ENCODE measurements at places on chromosomes 5 and 9.
A peak's percentile ranks its signal among the peaks of the same experiment; 100 is the strongest.

GRCh38 chr9:80561526-80561925, 989.8 kb downstream of the TLE4 start:
- DNase-seq, result no peak

DNA sequence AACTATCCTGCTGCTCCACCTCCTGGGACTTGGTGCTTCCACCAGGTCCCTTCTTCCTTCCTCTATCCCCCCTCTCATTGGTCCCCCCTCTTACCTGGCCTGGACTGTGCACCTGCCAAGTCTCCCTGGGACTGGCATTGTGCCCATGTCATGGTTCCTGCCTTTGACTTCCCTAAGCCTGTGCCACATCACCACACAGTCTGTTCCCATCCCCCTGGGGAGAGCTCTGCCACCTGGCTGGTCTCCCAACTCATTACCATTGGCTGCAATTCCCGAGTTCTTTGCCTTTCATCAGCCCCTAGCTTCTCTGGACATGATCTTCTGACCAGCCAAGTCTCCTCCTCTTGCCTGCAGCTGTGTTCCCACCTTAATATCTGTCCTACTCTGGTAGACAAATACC, 180.3 kb downstream of the SREK1 start:
- DNase-seq, result no peak

DNA sequence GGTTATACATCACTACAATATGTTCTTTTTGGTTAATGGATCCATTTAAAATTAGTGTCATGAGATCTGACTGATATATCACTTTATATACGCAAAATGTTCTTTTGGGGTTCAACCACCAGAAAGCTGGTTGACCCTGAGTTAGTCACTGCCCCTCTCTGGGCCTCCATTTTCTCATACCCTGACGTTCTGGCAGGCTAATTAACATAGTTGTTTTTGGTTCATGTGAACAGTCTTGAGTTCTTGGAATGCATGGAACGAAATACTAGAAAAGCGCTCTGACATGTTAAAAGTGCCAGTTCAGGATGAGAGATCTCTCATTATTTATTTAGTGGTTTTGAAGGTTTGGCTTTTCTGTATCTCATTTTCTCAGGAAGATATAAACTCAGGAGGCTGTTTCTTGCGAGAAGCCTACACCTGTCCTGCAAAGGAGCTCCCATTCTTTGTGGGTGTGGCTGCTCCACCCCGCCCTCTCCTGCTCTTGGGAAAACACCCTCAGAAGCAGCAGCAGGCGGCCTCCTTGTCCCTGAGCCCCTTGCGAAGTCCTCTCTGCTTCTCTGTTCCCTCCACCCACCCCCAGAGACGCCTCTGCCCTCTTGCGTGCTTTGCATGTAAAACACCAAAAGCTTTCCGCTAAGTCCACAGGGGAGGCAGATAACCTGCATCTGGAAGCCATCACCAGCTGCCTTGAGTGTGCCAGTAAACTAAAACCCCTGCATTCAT, 302.4 kb upstream of the PANK3 start:
- no peak for DNase-seq

- DNase-seq, result no peak
Measured at GRCh38 chr9:87799503-87799902, 73.6 kb downstream of the CTSL start.

- no peak for DNase-seq
Measured at GRCh38 chr9:21968331-21969010, 25.7 kb downstream of the CDKN2A start.

DNA sequence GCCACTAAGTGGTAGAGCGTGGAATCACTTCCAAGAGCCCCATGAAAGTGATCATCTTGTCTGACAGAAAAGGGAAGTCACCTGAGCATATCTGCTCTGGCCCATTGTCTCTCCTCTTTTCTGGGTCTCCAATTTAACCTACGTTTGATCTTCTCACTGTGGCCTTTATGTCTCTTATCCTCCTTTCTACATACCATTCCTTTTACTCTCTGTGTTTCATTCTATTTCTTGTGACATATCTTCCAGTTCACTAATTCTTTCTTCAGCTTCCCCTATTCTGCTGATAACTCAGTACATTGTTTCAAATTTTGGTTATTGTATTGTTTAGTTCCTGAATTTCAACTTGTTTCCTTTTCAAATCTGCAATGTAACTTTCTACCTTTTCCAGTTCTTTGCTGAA, 132.5 kb downstream of the GPBP1 start:
- DNase-seq, result no peak

GRCh38 chr5:143078313-143078712, 308.1 kb downstream of the ARHGAP26 start:
- no peak for DNase-seq

DNA sequence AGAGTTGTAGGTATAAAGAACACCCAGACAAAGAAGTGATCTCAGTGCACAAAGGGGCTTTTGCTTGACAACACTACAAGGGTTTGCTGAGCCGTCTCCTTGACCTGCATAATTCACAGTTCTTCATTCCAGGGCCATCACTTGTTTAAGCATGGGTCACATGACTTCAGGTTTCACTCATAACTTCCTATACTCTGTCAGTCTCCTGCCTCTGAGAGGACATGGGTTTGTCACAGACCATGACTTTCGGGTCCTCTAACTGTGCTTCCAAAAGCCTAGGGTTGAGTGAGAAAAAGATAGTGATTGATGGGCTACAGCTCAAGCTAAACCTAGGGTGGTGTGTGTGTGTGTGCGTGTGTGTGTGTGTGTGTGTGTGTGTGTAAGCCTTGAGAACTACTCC, 166.4 kb downstream of the CDH6 start:
- DNase-seq, result no peak

DNA sequence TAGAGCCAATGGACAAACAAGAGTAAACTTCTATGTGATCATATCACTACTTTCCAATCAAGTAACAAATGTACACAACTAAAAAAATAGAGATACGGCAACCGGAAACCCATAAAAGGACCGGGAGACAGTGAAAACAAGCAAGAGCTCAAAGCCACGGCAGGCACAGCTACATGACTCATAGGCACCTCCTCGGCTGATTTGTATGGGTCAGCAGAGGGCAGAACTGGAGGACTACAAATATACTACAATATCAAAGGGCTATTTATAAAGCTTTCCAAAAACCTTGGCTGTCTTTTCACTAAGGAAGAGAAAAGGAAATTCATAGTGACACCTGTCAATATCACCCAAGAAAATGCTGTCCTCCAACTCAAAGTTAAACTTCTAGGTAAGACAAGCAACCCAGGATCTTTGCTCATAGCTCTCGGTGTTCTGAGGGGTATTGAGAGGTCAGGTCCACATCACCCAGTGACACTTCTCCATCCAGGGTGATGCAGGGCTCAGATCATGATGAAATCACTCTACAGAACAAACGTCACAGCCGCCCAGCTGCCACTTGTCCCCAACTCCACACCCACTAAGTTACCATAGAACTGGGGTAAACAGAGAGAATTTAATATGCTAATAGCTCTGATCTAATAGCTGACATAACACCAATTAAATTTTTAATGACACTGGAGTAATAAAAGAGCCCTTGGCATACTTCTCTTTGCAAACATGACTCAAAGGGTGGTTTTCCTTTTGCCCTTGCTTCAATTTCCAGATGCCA, 41.3 kb downstream of the PFDN1 start:
- peak; percentile 32 for DNase-seq

DNA sequence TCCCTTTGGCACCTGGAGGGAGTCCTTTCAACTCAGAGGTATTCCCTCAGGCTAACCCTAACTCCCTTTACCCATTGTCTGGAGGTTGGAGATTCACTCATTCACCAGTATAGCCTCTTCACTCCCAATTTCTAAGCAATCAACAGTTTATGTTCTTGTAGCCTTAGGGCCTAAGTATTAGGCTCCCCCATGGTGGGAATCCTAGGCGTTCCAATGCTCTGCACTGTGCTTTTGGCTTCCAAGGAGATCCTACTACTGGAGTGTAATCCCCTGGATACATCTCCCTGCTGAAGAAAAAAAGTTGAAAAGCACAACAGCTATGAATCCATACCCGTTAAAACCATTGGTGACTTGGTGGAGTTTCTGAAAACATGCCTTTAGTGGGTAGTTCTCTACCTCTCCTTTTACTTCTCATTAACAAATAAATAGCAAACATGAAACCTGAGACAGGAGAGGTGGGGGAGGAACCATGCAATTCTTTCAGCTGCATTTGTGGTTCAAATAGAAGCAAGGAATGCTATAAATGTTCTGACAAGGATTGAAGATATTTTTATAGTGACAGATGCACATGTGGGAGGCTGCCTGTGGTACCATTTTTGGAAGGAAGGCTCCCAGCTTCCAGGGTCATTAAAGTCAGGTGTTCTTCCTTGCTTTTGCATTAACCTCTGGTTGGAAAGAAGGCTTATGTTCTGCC, 397.1 kb downstream of the DMAC1 start:
- no peak for DNase-seq

GRCh38 chr9:131762356-131762932, 22.6 kb upstream of the RAPGEF1 start:
- DNase-seq, result peak; percentile 80

DNA sequence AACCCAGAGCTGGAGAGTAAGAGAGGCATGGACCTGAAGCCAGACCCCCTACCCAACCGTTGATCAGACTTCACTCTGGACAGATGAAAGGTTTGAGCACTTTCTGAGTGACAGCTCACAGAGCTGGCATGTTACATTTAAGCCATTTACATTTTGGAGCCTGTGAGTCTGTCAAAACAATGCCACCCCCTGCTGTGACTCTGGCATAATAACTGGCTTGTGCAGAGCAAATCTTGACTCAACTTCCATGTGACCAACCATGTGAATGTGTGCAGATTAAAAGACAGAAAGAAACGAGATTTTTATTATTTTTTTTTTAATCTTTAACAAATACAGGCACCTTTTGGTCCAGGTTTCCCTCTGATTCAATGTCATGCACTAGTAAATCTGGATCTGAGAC, 48.5 kb downstream of the MFAP3 start:
- DNase-seq, result no peak

- no peak for DNase-seq
Measured at GRCh38 chr9:75814667-75815066, 75.8 kb upstream of the PCSK5 start.

DNA sequence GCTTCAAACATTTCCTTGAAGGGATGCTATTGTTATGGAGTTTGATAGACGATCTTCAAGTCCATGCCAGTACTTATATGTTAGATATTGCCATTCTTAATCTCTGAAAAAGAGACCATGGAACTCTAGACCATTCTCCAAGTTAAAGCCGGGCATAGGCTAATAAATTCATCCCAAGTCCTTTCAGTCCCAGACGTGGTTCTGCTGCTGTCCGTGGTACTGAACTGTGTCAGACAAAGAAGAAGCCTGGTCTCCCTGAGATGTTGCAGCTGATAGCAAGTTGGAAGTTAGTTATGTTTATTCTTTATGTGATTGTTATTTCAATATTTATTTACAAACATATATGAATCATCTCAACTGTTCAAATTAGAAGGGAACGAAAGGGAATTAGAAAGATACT, 158.7 kb downstream of the NMUR2 start:
- DNase-seq, result no peak

DNA sequence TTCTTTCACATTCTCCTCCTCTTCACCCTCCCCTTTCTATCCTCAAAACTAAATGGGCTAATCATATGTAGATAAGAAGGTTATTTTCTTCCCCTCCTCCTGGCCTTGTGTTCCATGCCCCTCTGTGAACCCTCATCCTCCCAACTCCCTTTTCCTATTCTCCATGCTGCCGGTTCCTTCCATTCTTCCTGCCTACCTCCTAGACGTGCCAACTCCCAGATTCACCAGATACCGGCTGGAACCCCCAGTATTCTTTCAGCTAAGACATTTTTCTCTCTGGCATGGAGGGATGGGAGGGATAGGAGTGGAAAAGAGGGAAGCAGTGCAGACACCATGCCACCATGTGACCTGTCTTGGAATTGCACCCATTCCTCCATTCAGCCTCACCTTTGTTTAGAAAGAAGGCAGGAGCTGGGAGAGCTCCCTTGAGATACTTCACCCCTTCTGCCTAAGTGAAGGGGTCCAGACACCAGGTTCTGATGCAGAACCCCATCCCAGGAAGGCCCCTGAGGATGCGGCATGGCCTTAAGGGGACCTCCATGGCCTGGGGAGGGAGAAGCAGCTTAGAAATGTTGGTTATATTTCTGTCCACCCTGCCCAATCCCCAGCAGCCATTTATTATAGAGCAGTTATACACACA, 4.8 kb downstream of the DNAJB5 start:
- DNase-seq, result no peak

- no peak for DNase-seq
Measured at GRCh38 chr5:131156385-131156784, 8.7 kb downstream of the HINT1 start.

- DNase-seq, result no peak
Measured at GRCh38 chr9:125990793-125991220, 243.6 kb downstream of the PBX3 start.

- DNase-seq, result no peak
Measured at GRCh38 chr5:15483351-15484097, 16.5 kb upstream of the FBXL7 start.

- DNase-seq, result no peak
Measured at GRCh38 chr9:136117916-136118319, 757 bp downstream of the TMEM250 start.

DNA sequence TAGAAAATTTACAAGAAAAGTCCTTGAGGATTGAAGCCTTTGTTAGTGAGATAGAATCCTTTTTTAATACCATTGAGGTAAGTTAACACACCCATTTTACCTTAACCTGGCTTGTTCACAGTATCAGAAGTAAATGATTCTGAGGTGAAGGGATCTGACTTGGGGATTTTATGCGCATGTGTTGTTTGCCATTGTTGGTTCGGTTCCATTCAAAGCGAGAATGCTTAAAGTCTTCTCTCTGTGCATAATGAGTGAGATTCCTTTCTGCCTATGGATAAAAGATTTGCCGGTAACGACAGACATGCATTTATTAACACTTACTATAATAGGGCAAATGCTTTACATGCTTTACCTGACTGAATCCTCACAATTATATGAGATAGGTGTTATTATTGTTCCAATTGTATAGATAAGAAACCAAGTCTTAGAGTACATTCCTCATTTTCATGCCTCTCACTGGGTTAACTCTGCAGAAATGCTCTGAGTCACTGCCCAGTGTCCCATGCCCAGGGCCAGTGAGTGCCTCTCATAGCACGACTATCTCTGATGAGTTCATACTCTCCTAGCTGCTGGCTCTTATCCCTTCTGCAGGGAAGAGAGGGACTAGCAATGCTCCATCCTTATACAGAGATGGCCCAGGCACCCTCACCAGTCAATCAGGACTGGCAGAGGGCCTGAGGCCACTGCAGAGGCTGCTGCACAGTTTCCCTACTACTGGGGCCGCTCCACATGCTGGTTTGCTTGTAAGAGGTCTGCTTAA, 54.4 kb downstream of the CMYA5 start:
- DNase-seq, result no peak

Data from CD4-positive, alpha-beta T cell treated with Interleukin-6 for 4 hours (primary cell).